ENCODE measurements at places on chromosomes 12 and 14.
A peak's percentile ranks its signal among the peaks of the same experiment; 100 is the strongest.

- no peak for DNase-seq
Observed at GRCh38 chr14:58808828-58809227, 171.1 kb downstream of the DACT1 start.

DNA sequence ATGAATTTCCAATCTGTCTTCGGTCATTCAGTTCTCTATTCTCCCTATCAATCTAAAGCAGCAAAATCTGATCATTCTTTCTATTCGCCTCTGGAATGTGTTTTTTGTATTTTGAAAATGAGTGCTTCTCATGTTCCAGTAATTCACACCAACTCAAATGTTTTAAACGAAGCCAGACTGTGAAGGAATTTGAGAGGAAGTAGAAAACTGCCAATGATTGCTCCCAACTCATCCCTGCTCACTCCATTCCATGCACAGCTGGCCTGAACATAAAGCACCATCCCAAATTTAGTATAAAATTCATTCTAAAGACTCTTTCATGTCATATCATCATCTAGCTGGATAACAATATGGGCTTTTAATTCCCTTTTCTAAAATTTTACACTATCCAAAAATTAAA is 123.8 kb downstream of the DUSP6 start:
- DNase-seq = no peak

DNA sequence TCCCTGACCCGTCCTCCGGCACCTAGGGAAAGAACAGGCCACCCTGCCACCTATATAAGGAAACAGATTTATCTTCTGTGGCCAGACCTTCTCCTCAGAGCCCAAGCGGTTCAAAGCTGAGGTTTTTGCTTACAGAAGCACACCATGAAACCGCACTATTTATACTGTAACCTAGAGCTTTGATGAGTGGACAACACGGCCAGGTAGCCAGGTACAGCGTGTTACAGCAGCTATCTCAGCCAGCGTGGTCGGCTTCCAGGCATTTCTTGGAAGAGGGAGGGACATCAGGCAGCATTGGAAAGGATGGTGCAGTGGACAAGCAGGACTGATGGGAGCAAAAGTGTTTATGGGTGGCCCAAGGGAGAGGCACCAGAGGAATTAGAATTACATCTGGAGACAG is 34.4 kb downstream of the TTC7B start:
- peak; percentile 36 for DNase-seq

DNA sequence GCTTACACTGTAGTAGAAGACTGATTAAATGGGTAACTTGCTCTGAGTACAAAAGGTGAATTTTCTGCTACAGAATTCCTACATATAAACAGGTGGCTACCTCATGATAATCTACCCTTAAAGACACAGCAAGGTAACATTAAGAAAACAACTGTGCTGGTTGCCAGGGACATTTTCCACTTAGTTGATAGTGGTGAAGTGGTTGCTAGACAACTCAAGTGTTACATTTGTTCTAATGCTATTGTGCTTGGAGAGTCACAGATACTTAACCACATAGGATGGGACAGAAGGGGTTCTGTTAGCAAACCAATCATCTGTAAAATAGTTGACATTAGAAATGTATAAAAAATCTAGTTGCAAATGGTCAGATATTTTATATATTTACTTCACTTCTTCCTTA is 870.3 kb upstream of the SEL1L start:
- DNase-seq = no peak

GRCh38 chr14:92984082-92984788 is 61.3 kb downstream of the CHGA start:
- no peak for DNase-seq

GRCh38 chr12:2637371-2637770 is 157.4 kb upstream of the FKBP4 start:
- DNase-seq = no peak

DNA sequence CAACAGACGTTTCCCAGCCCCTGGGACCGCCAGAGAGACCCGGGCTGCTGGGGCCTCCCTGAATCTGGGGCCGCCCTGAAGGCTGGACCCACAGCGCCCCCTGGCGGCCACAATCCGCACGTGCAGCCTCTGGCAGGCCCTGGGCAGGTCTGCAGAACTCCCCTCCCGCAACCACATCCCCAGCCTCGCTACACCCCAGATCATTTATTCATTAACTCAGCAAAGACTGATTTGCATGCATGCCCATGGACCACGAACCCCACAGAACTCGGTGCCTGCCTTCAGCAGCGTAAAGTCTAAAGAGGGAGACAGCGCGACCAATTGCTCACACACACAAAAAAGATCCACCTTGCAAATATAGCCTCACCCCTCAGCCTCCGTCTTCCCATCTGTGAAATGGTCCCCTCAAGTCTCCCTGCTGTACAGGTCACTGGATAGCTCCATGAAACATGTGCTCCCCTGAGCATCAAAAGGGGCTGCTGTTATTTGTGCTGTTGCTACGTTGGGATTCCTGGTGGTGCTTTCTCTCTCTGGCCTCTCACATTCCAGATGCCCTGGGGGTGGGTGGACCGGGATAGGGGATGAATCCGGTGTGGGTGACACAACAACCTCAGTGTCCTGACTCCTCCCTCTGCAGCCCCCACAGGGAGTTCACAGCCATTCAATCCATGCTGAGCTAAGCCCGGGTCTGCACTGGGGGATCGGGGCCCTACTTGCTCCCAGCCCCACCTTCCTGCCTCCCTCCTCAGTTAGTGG is 96.4 kb downstream of the SCARB1 start:
- no peak for DNase-seq

DNA sequence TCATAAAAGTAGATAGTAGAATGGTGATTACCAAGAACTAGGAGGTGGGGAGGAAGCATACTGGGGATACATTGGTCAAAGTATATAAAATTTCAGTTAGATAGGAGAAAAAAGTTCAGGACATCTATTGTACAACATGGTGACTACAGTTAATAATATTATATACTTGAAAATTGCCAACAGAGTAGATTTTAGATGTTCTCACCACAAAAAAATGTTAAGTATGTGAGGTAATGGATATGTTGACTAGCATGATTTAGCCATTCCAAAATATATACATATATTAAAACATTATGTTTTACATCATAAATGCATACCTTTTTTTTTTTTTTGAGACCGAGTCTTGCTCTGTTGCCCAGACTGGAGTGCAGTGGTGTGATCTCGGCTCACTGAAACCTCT is 31.0 kb downstream of the TMEM116 start:
- no peak for DNase-seq

- no peak for DNase-seq
Observed at GRCh38 chr12:75882421-75882820, 149.2 kb downstream of the PHLDA1 start.

GRCh38 chr12:55874443-55874842 is 31.7 kb upstream of the MMP19 start:
- no peak for DNase-seq

GRCh38 chr14:23365732-23366425 is 907 bp upstream of the EFS start:
- DNase-seq = no peak

- DNase-seq = no peak
Observed at GRCh38 chr14:64807551-64807950, 72.2 kb downstream of the SPTB start.

- no peak for DNase-seq
Observed at GRCh38 chr12:75820848-75821578, 210.6 kb downstream of the PHLDA1 start.

DNA sequence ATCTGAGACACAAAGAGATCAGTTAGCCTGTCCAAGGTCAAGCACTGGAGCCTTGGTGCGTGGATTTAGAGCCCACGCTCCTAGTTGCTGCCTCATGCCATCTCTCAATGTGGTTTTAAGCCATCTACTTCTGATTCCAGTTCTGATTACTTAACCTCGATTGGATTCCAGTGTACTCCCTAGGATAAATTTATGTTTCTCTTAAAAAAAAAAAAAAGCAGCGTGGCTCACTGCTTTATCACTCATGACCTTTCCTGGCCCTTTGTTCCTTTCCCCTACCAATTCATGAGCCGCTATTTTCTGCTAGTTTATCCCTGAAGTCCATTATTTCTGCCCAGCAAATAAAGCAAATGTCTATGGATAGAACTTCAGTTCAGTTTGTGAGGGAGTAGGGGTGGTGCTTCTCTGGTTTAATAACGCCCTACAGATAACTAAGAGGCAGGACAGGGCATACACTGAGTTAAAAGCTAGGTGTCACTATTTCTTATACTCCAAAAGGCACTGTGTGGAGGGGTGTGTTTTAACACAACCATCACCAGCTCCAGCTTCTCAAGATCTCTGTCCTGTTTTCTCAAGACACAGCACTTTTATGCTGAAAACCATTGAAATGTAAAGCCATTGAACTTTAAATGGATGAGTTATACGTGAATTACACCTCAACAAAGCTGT is 9.8 kb upstream of the PARP11 start:
- no peak for DNase-seq

- DNase-seq = no peak
Observed at GRCh38 chr12:52006726-52007157, at the start of gene TAMALIN. Gene TAMALIN (plus strand): TSS chr12:52006946. CDS start chr12:52007020, 74 bp downstream.

GRCh38 chr12:5548152-5548943 is 116.4 kb downstream of the NTF3 start:
- no peak for DNase-seq

- no peak for DNase-seq
Observed at GRCh38 chr12:90979019-90979418, 24.0 kb upstream of the CCER1 start.

DNA sequence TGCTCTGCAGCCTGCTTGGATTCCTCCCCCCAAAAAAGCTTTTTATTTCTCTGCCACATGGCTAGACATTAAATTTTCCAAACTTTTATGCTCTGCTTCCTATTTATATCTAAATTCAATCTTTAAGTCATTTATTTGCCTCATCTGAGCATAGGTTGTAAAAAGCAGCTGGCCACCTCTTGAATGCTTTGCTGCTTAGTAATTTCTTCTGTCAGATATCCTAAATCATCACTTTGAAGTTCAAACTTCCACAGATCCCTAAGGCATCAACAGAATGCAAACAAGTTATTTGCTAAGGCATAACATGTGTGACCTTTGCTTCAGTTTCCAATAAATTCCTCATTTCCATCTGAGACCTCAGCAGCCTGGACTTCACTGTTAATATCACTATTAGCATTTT is 209.6 kb downstream of the FSCB start:
- no peak for DNase-seq

GRCh38 chr12:39240587-39240986 is 202.3 kb downstream of the KIF21A start:
- no peak for DNase-seq

DNA sequence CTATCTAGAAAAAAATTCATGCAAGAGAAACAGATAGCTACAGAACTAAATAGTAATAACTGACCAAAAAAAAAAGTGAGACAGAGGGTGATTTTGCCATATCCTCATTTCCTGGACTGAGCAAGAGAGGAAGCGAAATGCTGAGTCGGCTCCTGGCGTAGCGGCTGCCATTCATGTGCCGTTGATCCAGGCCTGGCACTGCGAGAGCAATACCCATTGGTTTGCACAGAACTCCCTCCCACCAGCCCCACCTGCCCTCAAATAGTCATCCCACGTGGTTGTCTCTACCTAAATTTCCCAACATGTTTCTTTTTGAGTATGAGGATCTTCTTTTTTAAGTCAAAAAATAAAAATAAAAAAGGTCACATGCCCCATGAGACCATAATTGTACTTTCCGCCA is 9.4 kb upstream of the WNT5B start:
- no peak for DNase-seq

GRCh38 chr14:96146131-96146771 is 58.4 kb upstream of the BDKRB2 start:
- no peak for DNase-seq

- DNase-seq = no peak
Observed at GRCh38 chr14:95886366-95887056, 9.9 kb downstream of the TUNAR start.

DNA sequence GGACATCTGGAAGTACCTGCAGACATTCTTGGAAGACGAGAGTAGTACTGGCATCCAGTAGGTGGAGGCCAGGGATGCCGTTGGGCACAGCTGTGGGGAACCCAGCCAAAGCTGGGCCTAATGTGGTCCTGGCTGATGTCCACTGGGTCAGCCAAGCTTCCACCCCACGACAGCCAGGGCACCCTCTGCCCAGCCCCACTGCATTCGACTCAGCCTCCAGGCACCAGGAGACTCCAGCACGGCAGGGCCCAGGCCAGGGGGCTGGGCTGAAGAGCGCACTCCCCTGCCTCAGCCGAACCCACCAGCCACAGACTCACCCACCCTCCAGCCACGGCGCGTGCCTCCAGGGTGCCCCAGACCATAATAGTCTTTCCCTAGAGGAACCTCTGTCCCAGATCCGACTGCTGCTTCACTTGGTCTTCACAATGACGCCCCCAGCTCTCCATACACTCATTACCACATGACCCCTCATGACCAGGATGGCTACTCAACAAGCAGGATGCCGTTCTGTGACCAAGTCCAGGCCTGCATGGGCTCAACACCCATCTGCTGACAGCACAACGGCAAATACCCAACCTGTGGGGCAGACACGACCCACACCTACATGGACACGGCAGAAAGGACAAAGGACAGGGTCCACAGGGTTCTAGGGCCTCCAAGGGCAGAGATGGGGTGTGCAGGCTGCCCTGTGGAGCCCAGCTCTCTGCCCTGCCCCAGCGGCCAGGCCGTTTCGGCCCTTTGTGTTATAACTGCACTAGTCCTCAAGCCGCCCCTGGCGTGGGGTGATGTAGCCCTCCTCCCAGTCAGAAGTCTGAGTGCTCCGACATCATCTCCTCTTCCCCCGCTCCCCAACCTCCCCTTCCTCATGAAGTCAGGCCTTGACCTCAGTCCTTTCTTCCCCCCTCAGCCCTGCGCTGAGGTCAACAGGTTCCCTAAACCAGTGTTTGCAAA is 22.8 kb downstream of the ITPK1 start:
- DNase-seq = no peak

GRCh38 chr12:91778091-91778832 is 367.4 kb downstream of the BTG1 start:
- DNase-seq = no peak

DNA sequence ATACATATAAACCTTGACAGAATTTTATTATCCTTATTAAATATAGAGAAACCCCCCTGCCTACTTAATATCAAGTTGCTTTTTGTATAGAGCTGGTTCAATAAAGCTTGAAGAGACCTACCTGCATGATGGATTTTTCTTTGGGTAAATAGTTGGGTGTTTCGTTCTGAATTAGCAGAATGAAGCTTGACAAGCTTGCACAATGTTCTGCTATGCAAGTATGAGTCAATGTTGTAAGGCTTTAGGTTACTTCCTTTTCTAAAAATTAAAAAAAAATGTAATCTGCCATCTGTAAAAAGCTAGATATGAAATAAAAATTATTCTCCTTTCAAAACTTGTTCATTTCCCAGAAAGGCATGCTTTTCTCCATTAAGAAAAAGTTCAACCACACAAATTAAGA is 1662.6 kb upstream of the SEL1L start:
- no peak for DNase-seq

- DNase-seq = no peak
Observed at GRCh38 chr14:65035049-65035448, 48.4 kb downstream of the FNTB start.

DNA sequence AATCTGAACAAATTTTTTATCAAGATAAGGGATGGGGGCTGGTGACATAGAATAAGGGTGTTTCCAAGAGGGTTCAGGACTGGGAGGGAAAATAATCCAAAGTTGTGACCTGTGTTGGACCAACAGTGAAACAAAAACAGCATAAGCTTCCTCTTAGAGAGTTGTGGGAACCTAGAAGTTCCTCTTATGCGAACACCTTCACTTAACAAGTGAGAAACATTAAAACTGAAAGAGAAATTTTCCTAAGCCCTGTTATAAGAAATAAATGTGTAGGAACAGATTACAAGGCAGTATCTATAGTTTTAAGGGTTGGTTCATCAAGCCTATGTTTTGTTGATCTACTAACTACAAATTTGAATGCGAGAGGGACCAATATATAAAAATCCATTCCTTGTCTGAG is 58.4 kb downstream of the LLPH start:
- DNase-seq = no peak

GRCh38 chr12:52446367-52447045 is 5.4 kb downstream of the KRT6B start:
- DNase-seq = no peak

All from coronary artery (tissue), 2 donors.